ENCODE measurements at places on chromosomes 4 and X.

GRCh38 chrX:15549189-15550012 lies 48.8 kb downstream of the BMX start:
- no peak for DNase-seq

GRCh38 chr4:152422817-152423320 lies 113.0 kb downstream of the FBXW7 start:
- no peak for DNase-seq

DNA sequence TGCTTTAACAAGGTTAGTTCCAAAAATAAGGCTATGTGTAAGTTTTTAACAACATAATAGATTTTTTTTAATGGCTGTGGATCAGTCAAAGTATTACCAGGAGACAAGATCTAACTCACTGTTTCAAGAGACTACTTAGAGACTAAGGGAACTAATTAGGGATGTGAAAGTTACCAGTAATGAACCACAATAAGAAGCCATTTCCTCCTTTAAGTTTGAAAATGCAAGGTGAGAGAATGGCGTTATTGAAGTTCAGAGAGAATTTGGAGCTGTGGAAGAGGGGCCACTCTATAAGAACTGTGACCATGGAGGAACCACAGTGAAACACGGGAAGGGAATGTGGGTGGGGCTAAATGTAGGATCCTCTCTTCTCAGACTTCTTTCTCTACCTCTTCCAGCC lies 624.2 kb downstream of the GLUD2 start:
- DNase-seq, result no peak

DNA sequence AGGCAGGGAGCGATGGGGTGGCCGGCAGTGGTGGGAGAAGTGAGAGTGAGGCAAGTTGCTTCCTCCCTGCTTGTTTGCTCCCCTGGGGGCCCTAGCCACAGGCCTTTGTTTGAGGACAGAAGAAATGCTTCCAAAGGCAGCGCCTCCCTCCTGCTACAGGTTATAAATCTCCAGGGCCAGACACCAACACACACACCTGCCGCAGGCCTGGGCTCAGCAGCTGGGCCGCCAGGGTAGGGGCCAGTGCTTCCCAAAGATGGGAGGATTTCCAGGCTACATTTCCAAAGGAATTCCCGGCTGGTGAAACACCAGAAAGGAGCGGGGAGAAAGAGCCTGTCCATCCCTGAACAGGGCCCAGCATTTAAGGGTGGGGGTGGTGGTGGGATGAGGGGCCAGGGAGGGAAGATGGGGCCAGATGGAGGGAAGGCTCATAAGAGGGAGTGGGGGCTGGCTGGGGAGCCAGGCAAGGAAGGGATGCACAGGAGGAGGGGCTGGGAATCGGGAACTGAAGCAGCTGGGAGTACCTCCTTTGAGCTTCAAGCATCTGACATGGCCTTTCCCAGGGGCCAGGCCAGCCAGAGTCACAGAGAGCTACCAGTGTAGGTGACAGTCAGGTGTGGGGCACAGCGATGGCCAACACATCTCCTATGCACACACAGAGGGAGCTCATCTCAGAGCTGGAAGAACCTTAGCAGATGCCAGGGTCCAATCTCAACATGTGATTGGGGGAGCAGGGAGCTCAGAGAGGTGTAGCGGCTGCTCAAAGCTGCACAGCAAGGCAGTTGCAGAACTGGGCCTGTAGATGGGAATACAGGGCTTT lies 143.9 kb downstream of the PJA1 start:
- DNase-seq, result no peak

DNA sequence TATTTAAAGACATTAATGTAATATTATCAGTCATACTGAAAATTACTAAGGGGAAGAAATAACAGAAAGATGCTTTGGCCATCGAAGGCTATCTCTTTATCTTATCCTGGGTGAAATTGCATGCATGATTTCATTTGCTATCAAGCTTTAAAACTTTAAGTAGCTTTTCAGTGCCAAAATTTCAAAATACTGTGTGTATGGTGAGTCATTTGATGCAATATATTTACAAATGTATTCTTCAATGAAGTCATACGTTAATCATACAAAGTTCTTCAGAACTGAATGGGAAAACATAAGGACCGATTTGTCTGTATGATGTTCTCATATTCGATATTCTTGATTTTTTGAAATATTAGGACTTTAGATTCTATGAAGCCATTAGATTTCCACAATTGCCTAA lies 1295.8 kb upstream of the AGA start:
- no peak for DNase-seq

- no peak for DNase-seq
These were observed 20.7 kb upstream of the TXLNG start for GRCh38 chrX:16765594-16765993.

Measured in stimulated activated effector memory CD8-positive, alpha-beta T cell treated with anti-CD3 and anti-CD28 coated beads, Interleukin-12 subunit alpha, Interleukin-12 subunit beta, amount 100 ng/mL, for 72 hours (primary cell).